ENCODE measurements at places on chromosomes 12 and 14.
A peak's percentile ranks its signal among the peaks of the same experiment; 100 is the strongest.

- DNase-seq: peak; percentile 50
Observed at GRCh38 chr12:49872781-49873181, 29.9 kb upstream of the BCDIN3D start.

DNA sequence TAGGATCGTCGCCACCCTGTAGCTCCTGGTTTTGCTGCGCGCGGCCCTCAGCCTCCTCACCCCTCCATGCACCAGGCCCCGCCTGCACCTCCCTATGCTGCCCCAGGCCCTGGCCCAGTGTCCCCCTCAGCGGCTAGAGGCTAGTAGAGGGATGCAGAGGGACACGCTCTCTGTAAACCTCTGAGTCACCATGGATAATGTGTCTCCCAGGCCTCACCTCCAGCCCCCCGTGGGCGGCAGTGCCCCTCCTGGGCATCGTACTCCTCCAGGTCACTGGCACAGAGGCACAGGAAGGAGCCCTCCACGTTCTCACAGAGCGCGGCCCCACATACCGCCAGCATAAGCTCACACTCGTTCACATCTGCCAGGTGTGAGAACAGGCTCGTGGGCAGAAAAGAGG is 12.3 kb downstream of the ISCA2 start:
- peak; percentile 26 for DNase-seq

DNA sequence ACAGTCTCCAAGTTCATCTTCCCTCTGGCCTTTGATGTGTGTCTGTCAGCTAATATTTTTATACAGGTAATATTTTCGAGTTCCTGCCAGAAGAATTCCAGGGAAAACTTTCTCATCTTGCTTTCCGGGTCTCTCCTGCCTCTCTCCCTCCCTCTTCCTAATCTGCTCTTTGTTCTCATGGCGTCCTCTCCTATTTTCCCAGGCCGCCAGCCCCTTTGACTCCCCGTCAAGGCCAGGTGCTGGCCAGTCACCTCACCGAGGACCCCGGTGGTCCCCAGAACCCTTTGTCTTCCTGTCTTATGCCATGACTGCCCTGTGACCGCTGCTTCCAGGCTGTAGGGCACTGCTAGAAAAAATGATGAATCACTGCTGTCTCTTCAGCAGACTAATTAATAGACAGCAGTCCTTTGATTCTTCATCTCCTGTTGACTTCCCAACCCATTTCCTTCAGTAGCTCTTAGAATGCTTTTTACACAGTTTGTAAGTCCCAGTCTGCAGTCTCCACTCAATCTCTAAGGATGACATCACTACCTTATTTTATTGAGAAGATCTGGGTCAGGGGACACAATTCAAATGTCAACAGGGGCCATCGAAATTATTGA is 40.7 kb downstream of the PPFIBP1 start:
- no peak for DNase-seq

DNA sequence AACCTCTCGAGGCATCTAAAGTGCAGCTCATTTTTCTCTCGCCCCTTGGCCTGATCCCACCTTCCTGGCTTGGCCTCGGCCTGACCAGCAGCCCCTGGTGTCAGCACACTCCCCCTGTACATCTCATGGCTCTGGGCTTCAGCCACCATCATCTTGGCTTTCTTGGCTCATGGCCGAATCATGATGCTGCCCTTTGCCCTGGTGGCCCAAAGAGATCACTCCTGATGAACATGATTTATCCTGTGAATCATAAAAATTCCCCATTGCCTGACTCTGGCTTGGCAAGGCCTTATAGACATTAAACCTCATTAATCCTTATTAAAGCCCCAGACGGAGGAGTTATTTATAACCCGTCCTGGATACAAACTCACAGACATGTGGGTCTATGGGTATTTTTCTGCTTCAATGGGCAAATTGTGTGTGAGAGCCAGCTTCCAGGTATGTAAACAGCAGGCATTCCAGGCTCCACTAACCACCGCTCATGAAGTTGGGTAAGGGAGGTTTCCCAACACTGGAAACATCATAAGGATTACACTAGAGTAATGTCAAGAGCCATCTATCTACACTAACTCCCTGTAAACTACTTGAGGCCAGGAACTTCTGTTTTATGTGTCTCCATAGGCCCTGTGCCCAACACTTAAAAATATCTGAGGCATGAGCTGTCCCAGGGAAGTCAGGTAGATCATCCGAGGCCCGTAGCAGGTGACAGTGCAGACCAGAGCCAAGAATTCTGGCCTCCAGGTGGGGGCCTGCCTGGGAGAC is 171.2 kb downstream of the TTC8 start:
- peak; percentile 39 for DNase-seq

DNA sequence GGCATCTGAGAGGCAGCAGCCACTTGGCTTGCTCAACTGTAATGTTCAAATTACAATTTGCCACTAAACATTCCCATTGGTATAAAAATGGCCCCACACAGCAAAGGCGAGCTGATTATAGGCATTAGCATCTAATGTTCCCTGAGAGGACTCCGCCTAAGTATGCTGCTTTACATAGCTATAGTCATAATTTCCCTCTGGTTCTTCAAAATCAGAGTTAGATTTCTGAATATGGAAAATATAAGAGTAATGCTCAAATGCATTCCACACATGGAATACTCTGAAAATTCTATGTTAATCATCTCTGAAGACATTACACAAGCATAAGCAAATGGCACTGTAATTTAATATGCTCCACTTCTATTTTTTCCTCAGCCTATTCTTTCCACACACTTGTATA is 83.7 kb upstream of the BTG1 start:
- no peak for DNase-seq

DNA sequence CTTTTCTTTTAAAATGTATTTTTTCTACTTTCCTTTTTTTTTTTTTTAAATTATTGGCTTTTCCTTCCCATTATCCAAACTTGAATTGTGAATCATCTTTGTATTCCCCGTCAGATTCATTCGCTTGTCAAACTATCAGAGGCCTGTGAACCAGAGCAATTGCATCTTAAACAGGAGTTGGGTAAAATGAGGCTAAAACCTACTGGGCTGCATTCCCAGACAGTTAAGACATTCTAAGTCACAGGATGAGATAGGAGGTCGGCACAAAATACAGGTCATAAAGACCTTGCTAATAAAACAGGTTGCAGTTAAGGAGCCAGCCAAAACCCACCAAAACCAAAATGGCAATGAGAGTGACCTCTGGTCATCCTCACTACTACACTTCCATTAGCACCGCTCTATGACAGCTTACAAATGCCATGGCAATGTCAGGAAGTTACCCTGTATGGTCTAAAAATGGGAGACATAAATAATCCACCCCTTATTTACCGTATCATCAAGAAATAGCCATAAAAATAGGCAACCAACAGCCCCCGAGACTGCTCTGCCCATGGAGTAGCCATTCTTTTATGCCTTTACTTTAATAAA is 19.9 kb downstream of the FUT8 start:
- no peak for DNase-seq

DNA sequence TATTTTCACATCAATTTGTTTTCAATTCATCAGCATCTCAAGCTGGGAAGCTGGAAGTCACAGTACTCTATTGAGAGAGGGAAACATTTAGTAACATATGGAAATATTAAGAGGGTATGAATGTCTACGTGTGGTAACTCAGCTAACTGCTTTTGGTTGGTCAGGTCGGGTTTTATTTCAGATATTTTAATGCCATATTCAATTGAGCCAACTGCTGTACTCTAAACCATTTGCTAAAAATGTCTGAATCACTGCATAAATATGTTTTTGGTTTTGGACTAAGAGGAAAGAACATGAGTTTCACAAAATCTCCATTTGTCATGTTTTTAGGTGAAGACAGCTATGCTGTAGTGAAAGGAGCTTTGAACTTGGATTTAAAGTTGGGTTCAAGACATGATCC is 18.9 kb upstream of the PPFIBP1 start:
- no peak for DNase-seq

DNA sequence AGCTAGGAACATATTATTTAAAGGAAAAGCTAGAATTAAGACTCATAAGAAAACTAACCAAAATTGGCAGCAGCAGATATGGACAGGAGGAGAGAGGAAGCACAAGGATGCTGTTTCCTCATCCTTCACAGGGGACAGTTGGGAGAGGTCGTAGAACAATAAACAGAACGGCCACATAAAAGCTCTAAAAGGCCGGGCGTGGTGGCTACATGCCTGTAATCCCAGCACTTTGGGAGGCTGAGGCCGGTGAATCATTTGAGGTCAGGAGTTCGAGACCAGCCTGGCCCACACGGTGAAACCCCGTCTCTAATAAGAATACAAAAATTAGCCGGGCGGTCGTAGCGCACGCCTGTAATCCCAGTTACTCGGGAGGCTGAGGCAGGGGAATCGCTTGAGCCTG is 10.5 kb downstream of the TCL1B start:
- DNase-seq: no peak

DNA sequence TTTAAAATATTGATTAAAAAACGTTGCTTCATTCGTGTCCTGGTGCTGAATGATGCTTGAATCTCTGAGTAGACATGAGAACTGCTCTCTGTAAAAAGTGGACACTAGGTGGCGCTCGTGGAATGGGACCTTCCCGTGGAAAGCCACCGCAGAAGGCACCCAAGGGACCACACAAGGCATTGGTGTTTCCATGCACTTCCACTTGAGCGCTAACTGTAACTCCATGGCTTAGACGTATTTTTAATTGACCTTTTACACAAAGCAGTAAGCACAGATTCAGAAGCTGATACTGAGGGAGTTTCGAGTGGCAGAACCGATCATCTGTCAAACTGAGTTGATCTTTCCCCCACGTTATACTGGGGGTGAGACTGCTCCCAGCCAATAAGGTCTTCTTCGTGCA is 135.3 kb downstream of the PRKCH start:
- peak; percentile 79 for DNase-seq

DNA sequence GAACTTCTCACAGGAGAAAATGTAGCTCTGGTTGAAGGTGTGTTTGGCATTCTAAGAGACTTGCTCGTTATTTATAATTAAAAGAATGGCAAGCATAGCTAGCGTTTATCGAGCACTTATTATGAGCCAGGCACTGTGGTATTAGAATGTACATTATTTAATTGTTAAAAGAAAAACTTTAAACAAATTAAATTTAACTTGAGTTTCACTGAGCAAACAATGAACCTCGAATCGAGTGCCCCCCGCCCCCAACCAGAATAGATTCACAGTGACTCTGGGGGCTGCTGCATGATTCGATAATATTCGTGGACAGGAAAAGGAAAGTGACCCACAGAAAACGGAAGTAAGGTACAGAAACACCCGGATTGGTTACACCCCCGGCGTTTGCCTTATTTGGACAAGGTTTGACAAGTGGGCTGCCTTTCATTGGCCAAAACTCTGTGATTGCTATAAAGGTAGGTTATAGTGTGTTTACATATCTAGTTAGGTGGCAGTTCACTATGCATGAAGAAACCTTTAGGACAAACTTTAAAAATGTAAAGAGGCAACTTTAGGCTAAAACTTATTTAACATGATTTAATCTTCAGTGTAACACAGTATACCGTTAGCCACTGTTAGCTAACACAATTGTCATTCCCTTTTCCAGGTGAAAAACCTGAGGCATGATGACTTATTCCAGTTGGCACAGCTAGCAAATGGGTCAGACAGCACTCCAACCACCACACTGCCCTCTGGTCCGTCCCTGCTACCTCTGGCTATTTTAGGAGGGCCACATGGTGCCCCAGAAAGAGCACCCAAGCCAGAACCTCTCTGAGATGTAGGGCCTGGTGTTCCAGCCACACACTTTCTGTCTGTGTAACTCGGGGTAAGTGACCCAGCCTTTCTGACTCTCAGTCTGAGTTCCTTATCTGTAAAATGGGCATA is 7.1 kb downstream of the SCNN1A start:
- DNase-seq: no peak

DNA sequence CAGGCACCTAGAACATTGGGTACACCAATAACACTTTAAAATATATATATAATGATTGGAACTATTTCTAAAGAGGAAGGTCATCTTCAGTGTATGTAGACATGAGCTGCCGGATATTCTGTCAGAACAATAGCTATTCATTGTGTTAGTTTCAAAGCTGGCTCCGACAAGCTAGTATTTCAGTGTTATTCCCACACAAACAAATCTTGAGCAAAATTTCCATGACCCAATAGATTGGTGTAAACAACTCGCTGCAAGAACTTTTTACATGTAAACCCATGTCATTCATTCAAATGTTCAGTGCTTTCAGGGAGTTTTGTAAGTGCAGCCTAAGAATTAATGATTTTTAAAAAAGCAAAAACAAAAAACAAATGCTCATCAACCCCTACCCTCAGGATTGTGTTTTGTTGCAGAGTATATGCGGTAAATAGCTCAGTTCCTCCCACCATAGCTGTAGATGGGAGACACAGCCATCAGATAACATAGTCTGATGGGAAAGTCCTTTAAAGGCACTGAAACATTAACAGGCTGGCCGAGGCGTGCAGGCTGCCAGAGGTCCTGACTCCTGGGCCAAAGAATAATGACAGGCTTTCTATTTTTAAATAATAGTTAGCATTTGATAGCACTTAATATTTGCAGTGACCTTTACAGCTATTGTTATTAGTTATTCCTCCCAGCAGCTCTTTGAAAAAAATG is 150.3 kb upstream of the ARHGAP5 start:
- DNase-seq: no peak

DNA sequence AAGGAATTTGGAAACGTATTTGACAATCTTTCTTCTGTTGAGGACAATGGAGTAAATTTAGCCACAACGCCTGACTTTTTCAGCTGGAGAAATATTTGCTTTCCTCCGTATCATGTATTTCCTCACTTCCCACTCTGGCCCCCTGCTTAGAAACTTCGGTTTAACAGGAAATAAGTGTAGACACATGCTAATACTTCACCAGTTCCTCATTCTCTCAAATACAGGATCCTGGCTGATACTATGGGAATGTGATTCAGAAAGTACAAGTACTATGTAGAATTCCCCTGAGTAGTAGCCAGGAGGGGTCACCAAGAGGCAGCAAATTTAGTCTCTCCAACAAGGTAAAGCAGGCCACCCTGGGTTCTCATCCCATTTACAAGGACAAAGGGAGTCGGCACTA is 58.0 kb downstream of the FAR2 start:
- DNase-seq: no peak

- DNase-seq: no peak
Observed at GRCh38 chr12:116955382-116956021, 44.8 kb downstream of the FBXW8 start.

DNA sequence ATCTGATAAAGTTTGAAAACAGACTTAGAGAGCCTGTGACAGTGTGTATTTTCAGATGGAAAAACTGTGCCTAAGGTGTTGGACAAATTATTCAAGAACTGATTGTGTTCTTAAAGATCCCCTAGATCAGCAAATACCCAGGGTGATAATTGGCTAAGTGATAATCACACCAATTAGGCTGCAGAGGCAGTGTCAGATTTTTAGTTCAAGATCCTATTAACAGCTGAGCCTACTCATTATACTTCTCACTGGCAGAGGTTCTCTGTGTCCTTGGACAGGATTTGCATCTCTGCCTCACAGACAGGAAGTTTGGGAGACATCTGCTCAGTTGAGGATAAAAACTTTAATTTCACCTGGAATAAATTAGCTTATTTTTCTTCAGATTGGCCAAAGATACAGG is 4.3 kb upstream of the FGD4 start:
- DNase-seq: peak; percentile 62
